ENCODE measurements at places on chromosomes 12 and 14. TPM values are rescaled to one million over a fixed set of nuclear protein-coding genes. Genes with fewer than 3 reads are reported as not detected.

GLIPR1L1 gene
- polyA plus RNA-seq, result not detected

GDF3 gene
- not detected for polyA plus RNA-seq

GRCh38 chr12:89834676-89835075, 126.0 kb upstream of the ATP2B1 start:
- DNase-seq, result no peak

DNA sequence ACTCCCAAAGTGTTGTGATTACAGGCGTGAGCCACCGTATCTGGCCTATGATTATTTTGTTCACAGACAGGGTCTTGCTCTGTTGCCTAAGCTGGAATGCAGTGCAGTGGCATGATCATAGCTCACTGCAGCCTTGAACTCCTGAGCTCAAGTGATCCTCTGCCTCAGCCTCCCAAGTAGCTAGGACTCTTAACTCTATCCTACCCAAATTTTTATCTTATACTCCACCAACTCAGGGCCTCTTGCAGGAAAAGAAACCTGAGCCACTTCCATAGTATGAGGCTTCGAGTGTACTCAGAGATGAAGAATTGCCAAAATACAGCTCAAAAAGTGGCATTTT, 828 bp downstream of the MMAB start:
- DNase-seq, result no peak

DNA sequence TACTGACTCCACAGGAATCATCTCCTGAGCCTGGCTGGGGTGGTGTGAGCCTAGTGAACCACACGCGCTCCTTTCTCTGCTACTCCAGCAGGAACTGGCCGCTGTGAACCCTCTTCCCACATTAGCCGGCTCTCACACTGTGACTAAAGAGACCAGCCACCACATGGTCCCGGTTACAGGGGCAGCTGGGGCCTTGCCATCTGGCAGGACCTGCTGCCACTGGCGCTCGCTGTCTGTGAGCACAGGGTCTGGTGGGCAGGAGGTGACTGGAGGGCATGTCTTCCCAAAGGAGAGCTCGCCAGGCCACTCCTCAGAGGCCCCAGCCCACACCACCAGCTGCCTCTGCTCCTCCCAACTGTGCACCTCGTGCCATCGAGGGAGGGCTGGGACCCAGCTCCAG, 99.3 kb downstream of the SINHCAF start:
- no peak for DNase-seq

- no peak for DNase-seq
These were observed 24.5 kb downstream of the CDKN1B start for GRCh38 chr12:12741660-12742059.

GRCh38 chr12:108657130-108657745, 23.5 kb upstream of the SELPLG start:
- no peak for DNase-seq
